ENCODE measurements at places on chromosomes 7 and 10.

GRCh38 chr7:45106-46090 lies 147.0 kb upstream of the FAM20C start:
- no peak for DNase-seq

- peak; percentile 49 for DNase-seq
These were observed 98.9 kb downstream of the KMT2C start for GRCh38 chr7:152336754-152337368.

DNA sequence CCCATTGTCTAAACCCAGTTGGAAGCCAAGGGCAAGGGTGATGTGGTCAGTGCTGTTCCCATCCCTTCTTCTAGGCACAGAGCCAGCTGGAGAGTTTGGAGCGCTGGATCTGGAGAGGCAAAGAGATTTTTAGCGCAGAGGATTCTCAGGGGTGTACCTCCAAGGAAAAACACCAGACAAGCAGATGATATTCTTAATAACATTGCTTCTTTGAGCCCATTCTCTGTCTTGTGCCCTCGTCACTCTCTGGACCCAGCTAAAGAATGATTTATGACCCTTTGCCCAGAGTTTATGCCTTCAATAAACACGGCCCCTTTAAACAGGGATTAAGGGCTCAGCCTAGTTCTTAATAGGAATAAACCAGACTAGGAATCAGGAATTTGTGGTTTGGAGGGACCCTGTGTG lies 4.7 kb upstream of the HIP1 start:
- DNase-seq = no peak

- DNase-seq = no peak
These were observed 18.0 kb upstream of the STARD3NL start for GRCh38 chr7:38160003-38160571.

GRCh38 chr7:96388166-96388565 lies 66.3 kb upstream of the SLC25A13 start:
- DNase-seq = peak; percentile 99

DNA sequence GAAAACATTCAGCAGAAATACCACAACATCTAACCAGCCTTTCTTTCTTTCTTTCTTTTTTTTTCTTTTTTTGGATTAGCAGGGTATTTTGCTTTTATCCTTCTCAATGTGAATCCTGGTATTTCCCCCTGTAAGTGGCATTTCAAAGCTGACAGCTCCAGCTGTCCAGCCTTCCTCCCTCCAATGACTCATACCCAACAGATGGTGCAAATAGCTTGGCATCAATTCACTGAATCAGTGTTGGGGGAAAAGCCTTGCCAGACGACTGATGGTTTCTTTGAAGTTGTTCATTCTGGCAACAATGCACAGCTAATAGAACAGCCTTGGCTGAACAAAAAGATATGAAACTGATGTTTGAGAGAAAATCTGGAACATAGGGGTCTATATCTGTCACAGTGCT lies 316.8 kb upstream of the STEAP1 start:
- DNase-seq = peak; percentile 4

- no peak for DNase-seq
These were observed 12.9 kb downstream of the PDZD8 start for GRCh38 chr10:117362313-117362712.

DNA sequence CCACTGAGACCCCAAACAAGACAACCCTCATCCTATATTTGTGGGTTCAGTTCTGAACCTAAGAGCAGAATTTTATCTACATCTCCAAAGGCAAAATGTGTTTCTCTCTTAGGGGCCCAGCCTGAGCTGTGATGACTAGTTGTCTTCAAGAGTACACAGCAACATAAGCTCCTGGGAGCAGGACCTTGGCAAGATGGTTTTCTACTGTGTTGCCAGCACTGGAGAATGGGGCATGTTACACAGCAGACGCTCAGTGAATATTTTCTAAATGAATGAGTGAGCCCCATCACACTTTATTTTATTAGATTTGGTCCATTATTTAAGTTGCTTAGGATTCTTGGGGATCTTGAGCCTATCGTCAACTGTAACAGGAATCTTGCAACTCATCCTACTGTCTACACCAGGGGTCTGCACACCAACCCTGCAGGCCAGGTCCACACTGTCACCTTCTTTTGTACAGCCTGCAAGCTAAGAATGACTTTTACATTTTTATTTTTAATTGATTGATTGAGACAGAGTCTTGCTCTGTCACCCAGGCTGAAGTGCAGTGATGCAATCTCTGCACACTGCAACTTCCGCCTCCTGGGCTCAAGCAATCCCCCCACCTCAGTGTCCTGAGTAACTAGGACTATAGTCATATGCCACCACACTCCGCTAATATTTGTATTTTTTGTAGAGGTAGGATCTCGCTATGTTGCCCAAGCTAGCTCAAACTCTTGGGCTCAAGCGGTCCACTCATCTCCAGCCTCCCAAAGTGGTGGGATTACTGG lies 347.1 kb downstream of the FGFR2 start:
- DNase-seq = no peak

- DNase-seq = peak; percentile 92
These were observed 252.6 kb downstream of the DOCK4 start for GRCh38 chr7:111953611-111954010.

DNA sequence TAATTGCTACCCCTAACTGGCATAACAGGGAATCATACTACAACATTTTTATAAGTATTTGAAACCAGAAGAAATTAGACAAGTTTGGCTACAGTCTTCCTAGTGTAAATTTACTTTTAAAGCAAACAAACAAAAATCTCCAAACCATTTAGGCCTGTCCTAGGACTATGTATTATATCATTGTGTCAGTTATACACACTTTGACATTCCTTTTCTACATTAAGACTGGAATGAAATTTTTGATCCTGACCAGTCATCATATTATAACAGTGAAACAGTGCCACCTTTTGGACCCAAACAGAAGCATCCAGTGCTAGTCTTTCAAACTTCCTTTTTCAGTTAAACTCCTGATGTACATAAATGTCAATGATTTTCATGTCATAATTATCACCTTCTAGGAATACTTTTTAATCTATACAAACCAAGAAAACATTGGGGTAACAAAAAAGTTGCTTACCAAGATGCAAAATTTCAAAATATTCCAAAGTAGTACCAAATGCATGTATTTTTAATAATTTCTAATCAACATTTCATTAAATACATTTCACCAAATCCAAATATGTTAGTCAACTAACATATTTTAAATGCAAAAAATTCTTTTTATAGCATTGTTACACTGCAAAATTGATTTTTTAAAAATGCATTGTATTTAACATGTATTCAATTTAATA lies 75.7 kb downstream of the IMMP2L start:
- DNase-seq = peak; percentile 54

GRCh38 chr7:40859965-40860543 lies 725.2 kb downstream of the SUGCT start:
- DNase-seq = peak; percentile 81

- no peak for DNase-seq
These were observed 504.3 kb downstream of the TFEC start for GRCh38 chr7:115526278-115526677.

DNA sequence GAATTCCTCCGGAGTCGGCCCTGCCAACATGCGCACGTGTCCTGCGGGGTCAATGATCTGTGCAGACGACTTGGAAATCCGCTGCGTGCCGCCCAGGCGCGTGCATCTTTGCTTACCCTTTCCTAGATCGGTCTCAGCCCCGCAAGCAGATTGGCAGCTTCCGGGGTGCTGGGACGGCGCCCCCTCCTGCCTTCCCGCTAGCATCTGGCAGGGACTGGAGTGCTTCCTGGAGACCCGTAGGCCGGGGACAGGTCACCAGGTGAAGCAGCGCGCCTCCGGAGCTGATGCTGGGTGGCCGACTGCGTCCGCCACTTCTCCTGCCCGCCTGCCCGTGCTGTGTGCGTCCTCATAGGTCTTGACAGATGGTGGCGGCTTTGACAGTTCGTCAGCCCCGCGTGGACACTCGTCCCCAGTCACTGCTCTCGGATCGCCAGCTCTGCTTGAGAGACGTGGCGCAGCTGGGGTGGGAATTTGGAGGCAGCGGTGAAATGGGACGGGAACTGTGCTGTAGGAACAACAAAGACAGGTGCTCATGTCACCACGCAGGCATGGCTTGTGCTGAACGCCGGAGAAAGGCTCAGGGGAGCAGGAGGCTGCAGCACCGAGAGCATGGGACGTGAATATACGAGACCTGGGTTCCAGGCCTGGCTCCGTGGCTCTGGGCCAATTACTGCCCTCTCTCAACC lies 21.9 kb upstream of the KCNK18 start:
- no peak for DNase-seq

- DNase-seq = peak; percentile 69
These were observed 50.4 kb upstream of the WNT16 start for GRCh38 chr7:121278120-121279021.

- no peak for DNase-seq
These were observed 180.5 kb upstream of the ASAH2 start for GRCh38 chr10:50431791-50432190.

- DNase-seq = no peak
These were observed 812 bp downstream of the DOCK1 start for GRCh38 chr10:126905776-126906703.

DNA sequence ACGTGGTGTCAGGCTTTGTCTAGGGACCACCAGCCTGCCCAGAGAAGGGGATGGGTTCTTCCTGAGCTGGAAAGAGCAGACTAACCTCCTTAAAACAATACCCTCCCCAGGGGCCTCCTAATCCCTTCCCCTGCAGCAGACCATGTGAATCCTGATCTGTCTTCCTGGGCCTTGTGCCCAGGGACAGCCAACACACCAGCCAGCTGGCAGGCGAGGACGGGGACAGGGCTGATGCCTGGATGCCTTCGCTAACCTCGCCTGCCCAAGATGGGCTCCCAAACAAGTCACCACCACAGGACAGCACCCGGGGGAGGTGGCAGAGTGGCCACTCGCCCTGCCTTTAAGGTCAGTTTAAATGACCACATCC lies 17.6 kb downstream of the PODXL start:
- no peak for DNase-seq

Measured in bronchial epithelial cell (primary cell).